Activated CD4-positive, alpha-beta memory T cell treated with anti-CD3 and anti-CD28 coated beads, Interleukin-2, amount 10 ng/mL, durations not matched to agents 7 days and 5 days (primary cell): ENCODE measurements at places on chromosomes 13 and 19.

DNA sequence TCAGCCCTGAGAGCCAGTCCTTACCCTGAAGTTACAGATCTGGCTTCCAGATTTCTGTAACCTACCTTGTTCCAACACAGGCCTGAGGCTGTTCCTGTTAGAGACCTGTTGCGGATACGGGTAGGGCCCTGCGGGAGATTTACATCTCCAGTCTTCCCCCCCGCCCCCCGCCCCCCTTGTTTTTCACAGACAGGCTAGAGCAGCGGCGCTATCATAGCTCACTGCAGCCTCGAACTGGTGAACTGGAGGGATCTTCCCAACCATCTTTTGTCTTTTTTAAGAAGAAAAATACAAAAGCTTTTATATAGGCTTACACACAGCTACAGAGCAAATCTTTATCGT lies 10.6 kb upstream of the CEACAM21 start:
- no peak for DNase-seq

DNA sequence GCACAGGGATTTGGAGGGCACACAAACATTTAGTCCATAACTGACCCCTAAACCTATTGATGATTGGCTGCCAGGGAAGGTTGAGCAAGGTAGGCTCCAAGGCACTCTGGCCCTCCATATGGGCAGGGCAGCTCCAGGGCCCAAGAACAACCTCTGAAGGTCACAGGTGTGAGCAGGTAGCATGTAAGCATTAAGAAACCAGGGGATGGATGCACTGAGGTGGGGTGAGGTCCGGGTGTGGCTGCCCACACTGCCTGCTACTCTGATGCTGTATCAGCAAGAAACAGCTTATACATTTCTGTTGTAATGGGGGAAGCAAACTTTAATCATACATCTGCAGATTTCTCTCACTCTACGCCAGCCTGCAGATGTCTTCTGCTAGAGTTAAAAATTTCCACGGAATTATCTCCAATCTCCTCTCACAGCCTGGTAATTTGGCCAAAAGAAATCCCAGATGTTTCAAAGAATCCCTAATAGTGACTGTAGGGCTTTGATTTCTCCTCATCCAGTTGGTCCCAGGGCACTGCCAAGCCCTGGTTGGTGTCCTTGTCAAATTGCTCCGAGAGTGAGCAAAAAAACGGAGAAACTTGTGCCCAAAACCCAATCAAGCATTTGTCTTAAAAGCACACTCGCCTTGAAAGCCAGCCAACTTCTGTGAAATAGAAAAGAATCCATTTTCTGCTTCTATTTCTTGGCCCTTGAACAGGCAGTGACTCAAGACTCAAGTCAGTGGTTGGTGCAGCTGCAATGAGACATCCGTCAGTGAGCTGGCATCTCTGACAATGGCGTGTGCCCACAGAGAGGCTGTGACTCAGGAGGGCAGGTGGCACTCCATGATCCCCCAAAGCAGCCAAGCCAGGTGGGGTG lies 72.5 kb upstream of the MRI1 start:
- DNase-seq, result no peak

DNA sequence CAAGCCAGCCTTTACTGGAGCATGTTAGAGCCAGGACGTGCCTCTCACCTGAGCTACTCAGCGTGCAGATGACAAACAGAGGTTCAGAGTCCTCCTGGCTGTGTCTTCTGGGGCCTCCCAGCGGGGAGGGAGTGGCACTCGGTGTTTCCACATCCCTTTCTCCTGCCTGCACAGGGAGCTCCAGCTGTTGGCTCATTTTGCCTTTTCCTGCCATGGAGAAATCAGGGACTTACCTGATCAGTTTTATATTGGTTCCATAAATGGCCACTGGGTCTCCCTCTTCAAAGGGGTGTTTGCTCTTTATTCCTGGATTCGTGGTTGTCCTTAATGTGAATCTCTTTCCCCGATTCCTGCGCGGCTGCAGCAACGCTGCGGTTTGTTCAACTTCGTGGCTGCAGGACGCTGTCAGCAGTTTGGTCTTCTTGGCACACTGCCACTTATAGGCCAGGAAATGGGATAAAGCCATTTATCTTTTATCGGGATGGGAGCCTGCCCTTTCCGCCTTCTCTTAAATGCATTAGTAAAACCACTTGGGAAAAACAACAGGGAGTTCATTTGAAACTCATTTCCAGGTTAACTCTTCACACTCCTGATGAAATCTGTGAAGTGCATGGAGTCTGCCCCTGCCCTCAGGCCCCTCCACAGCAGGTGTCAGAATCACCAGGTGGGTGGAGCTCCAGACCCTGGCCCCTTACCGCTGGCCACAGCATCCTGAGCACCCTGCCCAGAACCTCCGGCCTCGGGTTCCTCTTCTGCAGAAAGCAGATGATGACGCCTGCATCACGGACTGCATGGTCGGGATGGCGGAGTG lies 39.8 kb upstream of the MCF2L start:
- no peak for DNase-seq

- no peak for DNase-seq
Observed at GRCh38 chr13:85461621-85462020, 337.6 kb downstream of the SLITRK6 start.

DNA sequence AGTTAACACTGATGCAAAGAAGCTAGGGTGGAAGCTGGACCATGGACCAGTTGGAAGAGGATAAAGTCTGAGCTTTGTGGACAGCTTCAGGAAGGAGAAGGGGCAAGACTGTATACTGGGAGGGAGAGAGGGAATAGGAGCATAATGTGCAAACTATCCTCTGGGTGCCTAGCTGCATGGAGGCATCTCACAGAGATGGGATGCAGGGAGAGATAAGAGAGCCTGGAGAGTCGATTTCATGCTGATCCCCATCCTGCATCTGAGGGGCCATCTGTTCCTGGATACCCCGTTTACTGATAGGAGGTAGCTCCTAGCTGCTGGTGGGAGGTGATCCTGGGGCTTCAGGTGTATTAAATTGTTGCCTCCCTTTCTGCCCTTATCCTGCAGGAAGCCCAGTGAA lies 8.8 kb downstream of the CYP4F3 start:
- no peak for DNase-seq

DNA sequence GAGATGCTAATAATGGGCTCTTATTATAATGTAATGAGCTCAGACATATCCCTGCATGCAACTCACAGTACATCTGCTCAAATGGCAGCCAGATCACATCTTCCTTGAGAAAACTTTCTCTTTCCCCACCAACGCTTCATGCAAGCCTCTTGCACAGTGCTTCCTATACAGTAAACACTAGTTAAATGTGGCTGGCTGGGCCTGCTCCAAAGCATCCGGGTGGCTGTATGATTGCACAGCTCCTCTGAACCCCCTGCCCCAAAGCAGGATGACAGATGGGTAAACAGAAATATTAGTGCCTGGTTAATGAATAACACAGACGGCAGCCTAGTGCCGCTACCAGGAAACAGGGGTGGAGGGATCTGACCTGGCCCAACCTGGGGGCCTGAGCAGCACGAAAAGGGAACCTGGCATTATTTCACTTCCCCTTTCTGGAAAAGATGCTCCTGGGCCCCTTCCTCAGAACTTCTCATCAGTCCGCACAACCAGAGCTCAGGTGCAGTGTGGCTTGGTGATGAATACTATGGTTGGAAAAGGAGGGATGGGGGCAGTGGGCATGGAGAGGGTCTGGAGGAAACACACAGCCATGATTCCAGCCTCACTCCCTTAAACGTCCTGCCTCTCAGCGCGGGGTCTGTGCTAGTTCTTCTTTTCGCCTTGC lies 10.8 kb downstream of the FFAR2 start:
- DNase-seq, result no peak

DNA sequence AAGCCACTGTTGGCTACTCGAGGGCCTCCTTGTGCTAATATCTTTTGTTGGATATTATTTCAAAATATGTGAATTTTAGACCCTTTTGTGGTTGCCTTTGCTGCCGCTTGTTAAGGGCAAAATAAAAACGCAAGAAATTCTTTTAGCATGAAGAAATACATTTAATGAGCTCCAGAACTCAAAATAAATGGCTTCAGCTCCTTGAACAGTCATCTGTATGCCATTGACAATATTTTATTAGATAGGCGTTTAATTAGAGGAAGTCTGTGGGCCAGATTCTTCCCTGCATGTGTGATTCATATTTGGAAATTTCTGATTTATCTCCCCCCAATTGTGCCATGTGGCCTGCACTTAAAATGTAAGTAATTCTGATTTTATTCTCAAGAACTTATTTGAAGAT lies 177.2 kb downstream of the STK24 start:
- DNase-seq, result no peak

- no peak for DNase-seq
Observed at GRCh38 chr19:55141696-55142095, 7.3 kb downstream of the TNNT1 start.

DNA sequence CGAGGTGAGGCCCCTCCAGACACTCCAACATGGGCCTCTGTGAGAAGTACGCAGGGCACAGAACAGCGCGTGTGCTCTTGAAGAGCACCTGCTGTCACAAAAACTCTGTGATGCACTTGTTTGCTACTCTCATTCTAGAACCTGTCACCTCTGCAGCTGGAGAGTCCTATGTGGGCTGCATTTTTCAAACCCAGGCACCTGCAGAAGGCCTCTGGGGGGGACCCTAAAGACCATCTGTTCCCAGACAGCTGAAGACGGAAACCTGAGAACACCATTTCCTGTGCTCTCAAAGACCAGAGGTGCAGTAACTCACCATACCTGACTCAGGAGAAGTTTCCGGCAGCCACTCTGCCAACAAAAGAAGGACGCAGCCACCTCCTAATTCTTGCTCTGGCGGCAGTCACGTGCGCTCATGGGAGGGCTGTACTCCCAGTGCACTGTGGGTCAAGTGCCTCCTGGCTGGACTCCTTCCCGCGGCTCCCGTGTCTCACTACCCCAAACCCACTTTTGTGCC lies 28.1 kb downstream of the RANBP3 start:
- peak; percentile 49 for DNase-seq

DNA sequence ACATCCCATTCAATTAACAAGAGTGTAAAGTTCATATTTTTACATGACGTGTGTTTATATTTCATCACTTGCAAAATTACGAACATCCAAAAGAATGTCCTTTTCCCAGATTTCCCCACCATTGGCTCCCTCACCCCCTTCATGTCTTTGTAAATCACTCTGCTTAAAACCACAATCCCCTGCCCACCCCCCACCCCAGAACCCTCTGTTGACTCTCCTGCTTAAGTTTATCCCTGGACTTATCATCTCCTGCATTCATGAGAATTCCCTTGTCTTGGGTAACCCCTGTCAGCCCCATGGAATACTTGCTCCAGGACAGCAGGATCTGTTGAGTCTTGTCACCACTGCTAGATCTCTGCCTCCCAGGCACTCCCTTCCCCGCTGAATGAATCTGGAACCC lies 109.9 kb downstream of the COL4A1 start:
- no peak for DNase-seq

DNA sequence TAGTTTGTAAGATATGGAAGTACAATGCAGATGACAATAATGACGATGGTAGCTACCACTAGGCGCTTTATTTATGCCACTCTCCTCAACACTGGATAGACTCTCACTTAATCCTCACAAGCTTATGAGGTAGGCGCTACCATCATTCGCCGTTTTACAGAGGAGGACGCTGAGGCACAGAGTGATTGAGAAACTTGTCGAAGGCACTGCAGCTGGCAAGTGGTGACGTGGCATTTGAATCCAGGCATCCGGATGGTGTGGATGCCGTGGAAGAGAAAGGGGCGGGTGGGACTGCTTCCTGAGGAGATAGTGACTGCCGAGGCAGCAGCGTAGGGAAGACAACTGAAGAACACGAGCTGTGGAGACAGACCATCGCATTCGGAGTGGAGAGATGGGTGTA lies 1.3 kb upstream of the RPS9 start:
- no peak for DNase-seq

GRCh38 chr13:41216160-41216559 lies 21.8 kb upstream of the KBTBD7 start:
- no peak for DNase-seq

DNA sequence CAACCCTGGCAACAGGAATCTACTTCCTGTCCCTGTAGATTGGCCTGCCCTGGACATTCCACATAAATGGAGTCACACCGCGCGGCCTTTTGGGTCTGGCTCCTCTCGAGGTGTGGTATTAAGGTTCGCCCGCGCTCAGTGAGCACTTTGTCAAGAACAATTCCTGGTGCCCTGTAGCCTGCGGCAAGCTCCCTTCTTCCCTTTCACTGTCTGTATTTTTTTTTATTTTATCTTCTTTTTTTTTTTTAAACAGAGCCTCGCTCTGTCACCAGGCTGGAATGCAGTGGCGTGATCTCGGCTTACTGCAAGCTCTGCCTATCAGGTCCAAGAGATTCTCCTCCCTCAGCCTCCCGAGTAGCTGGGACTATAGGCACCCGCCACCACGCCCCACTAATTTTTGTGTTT lies 28.3 kb downstream of the PEX11G start:
- DNase-seq, result no peak
